A549 treated with GW870086 at 1 μM for 4 hours (cell line): ENCODE measurements at places on chromosomes 6 and 20. TPM values are rescaled to one million over a fixed set of nuclear protein-coding genes. Genes with fewer than 3 reads are reported as not detected.

The NFYA gene
- total RNA-seq, result 9.8 to 15.3 TPM (median 13.6 TPM) in 5 replicates

The SMLR1 gene
- not detected in 5 replicates for total RNA-seq

The RRP36 gene
- total RNA-seq, result 70.0 to 78.6 TPM (median 71.7 TPM) in 5 replicates

The LEMD2 gene
- 35.5 to 43.8 TPM (median 41.6 TPM) in 5 replicates for total RNA-seq

The TMEM244 gene
- total RNA-seq, result not detected in 5 replicates

The ENPP1 gene
- 0.87 to 1.6 TPM (median 1.3 TPM) in 5 replicates for total RNA-seq

The COL9A1 gene
- total RNA-seq, result not detected in 5 replicates

The IP6K3 gene
- 0.40 to 0.80 TPM (median 0.46 TPM) in 5 replicates for total RNA-seq

The RBBP8NL gene
- total RNA-seq, result 0.25 to 0.80 TPM (median 0.66 TPM) in 5 replicates

The SLCO4A1 gene
- total RNA-seq, result 6.8 to 11.9 TPM (median 11.1 TPM) in 5 replicates

The SLC52A3 gene
- total RNA-seq, result 0.24 to 0.71 TPM (median 0.40 TPM) in 5 replicates

The TMEM170B gene
- total RNA-seq, result 0.59 to 0.86 TPM (median 0.78 TPM) in 5 replicates

The NNAT gene
- total RNA-seq, result not detected in 5 replicates

The CST7 gene
- 0.14 to 0.19 TPM in 2 of 5 replicates, not detected in the others for total RNA-seq

The OPRM1 gene
- not detected in 5 replicates for total RNA-seq

The SOX18 gene
- 1.7 to 2.6 TPM (median 2.2 TPM) in 5 replicates for total RNA-seq

The C6orf52 gene
- total RNA-seq, result 1.7 to 2.1 TPM (median 2.1 TPM) in 5 replicates

The SIRPB1 gene
- total RNA-seq, result 0.17 to 0.66 TPM (median 0.64 TPM) in 5 replicates

The BMP6 gene
- total RNA-seq, result 12.6 to 18.8 TPM (median 18.5 TPM) in 5 replicates

The IPCEF1 gene
- total RNA-seq, result 0.03 to 0.06 TPM (median 0.03 TPM) in 3 of 5 replicates, not detected in the others

The USP49 gene
- 0.93 to 1.2 TPM (median 0.97 TPM) in 5 replicates for total RNA-seq

The LRRC1 gene
- 4.7 to 6.3 TPM (median 5.8 TPM) in 5 replicates for total RNA-seq

The LTB gene
- 0.21 to 0.65 TPM (median 0.29 TPM) in 4 of 5 replicates, not detected in the other for total RNA-seq

The ADAT2 gene
- total RNA-seq, result 2.7 to 4.3 TPM (median 4.1 TPM) in 5 replicates

The METTL24 gene
- total RNA-seq, result not detected in 5 replicates

The IMPG1 gene
- total RNA-seq, result not detected in 5 replicates

The TBP gene
- 12.7 to 17.7 TPM (median 15.2 TPM) in 5 replicates for total RNA-seq

The DNAAF9 gene
- 4.9 to 6.8 TPM (median 5.7 TPM) in 5 replicates for total RNA-seq

The ADTRP gene
- 0.38 to 0.71 TPM (median 0.58 TPM) in 4 of 5 replicates, not detected in the other for total RNA-seq

The FOXP4 gene
- total RNA-seq, result 17.9 to 26.6 TPM (median 24.2 TPM) in 5 replicates

The TBXT gene
- total RNA-seq, result not detected in 5 replicates

The SLC17A4 gene
- not detected in 5 replicates for total RNA-seq

The TNFRSF6B gene
- total RNA-seq, result 0.14 to 0.95 TPM (median 0.74 TPM) in 4 of 5 replicates, not detected in the other

The VNN1 gene
- 0.03 to 0.07 TPM (median 0.05 TPM) in 3 of 5 replicates, not detected in the others for total RNA-seq

The PSORS1C1 gene
- 4.4 to 7.5 TPM (median 6.1 TPM) in 5 replicates for total RNA-seq

The GABRR1 gene
- total RNA-seq, result not detected in 5 replicates

The CST3 gene
- total RNA-seq, result 267 to 420 TPM (median 398 TPM) in 5 replicates

The ETV7 gene
- total RNA-seq, result 0.15 to 0.29 TPM (median 0.18 TPM) in 3 of 5 replicates, not detected in the others

The SIRPD gene
- total RNA-seq, result not detected in 5 replicates

The CEBPB gene
- total RNA-seq, result 166 to 272 TPM (median 257 TPM) in 5 replicates

The SAMD10 gene
- not detected in 5 replicates for total RNA-seq

The KPNA5 gene
- 0.46 to 1.9 TPM (median 1.7 TPM) in 5 replicates for total RNA-seq

The HTR1B gene
- total RNA-seq, result 0.14 to 0.35 TPM (median 0.23 TPM) in 5 replicates

The DTD1 gene
- total RNA-seq, result 76.9 to 80.9 TPM (median 77.7 TPM) in 5 replicates

The SLC26A8 gene
- not detected in 5 replicates for total RNA-seq

The TFAP2D gene
- total RNA-seq, result not detected in 5 replicates

The LAMA2 gene
- total RNA-seq, result 0.31 to 1.2 TPM (median 0.41 TPM) in 5 replicates

The FOXA2 gene
- total RNA-seq, result 12.4 to 19.1 TPM (median 17.8 TPM) in 5 replicates
